NCI-H774 (cell line): ENCODE measurements at places on chromosomes 6 and 20.

DNA sequence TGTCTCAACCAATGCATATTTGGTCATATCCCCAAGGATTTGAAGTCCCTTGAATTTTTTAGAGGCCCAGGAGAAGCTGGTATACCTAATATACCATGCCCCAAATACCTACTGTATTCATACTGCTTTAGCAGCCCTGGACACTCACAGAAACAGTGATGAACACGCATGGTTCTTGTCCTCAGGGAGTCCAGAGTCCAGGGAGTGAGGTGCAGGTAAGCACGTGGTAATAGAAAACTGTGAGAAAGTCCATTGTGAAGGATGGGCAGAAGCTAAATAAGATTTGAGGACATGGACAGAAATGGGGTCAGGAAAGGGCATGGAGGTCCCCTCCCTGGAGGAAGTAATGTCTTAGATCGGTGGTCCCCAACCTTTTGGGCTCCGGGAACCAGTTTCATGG is 85.4 kb downstream of the TSHZ2 start:
- DNase-seq: no peak

- DNase-seq: no peak
Measured at GRCh38 chr6:32192608-32193039, at the start of gene GPSM3. Gene GPSM3 (minus strand): TSS chr6:32192643. CDS start chr6:32192513, 130 bp downstream.

GRCh38 chr6:140636271-140636907 is 1261.9 kb upstream of the CITED2 start:
- peak; percentile 72 for DNase-seq

GRCh38 chr6:1613688-1614447 is 4.2 kb downstream of the FOXC1 start:
- no peak for DNase-seq

DNA sequence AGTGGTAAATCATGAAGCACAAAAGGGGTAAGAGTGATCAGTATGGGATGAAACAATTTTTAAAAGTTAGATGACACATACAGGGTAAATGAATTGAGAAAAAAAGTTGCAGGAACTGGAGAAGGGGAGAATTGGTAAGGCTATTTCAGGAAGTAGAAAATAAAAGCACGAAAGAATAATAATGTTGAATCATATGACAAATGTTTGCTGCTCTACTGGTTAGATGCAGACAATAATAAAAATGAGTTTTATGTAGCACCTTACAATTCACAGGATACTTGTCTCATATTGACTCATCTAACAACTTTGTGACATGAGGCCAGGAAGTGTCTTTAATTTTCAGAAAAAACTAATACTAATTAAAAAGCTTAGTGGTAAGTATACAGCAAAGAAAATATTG is 566.5 kb upstream of the MARCKS start:
- no peak for DNase-seq

GRCh38 chr6:31545291-31545690 is 1.1 kb downstream of the ATP6V1G2 start:
- DNase-seq: no peak

DNA sequence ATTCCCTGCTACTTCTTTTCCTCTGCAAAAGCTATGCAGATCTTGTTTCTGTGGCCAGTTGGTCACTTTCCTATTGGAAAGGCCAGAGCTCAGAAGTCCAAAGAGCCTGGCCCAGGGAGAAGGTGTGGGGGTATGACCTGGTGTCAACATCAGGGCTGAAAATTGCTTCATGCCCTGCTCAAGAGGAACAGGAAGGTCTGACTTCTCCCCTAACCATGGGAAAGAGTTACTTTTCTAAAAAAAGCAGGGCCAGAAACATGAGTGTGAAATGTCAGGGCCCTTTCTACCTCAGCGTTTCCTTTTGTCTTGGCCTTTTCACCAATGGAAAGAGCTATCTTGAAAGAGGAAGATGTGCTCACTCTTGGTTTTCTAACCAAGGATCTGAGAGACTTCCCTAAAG is 117.4 kb downstream of the MAFB start:
- DNase-seq: no peak

DNA sequence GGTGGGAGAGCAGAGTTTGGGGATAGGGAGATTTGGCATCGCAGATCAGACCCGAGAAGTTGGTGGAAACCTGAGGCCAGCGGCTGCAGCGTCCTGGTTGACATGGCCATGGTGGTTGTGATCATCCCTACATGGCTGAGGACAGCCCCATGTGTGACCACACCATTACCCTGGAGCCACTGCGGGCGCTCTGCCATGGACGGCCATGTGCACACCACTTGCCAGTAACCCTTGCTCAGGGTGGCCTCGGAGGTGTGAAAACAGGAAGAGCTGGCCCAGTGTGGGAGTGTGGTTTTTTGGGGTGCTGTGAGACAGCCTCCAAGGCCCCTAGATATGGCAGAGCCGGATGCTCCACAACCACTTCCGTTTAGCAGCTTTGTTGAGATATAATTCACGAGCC is 64.4 kb downstream of the TMEM242 start:
- DNase-seq: no peak

- no peak for DNase-seq
Measured at GRCh38 chr6:27209659-27210269, 37.7 kb upstream of the PRSS16 start.

DNA sequence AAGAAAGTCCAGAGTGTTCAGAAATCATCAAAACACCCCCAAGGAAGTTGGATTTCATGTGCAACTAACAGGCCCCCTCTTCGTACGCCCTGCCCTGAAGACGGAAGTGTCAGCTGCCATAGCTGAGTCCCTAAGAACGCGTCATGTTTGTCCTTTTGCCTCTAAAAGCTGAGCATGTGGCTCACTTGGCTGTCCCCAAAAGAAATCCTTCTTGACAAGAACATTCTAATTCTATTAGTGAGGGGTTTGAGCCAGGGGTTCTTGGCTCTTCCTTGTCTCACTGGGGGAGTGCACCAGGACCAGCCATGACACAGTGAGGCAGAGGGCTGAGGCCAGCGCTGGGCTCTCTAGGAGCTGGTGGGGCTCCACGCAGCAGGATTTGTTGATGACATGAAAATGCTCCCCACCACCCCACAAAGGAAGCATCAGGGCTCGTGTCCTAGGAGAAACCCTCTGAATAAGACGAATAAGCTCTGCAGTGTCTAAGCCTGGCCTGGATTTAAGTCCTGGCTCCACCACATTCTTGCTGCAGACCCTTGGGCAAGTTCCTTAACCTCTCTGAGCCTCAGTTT is 20.0 kb upstream of the SPO11 start:
- no peak for DNase-seq

DNA sequence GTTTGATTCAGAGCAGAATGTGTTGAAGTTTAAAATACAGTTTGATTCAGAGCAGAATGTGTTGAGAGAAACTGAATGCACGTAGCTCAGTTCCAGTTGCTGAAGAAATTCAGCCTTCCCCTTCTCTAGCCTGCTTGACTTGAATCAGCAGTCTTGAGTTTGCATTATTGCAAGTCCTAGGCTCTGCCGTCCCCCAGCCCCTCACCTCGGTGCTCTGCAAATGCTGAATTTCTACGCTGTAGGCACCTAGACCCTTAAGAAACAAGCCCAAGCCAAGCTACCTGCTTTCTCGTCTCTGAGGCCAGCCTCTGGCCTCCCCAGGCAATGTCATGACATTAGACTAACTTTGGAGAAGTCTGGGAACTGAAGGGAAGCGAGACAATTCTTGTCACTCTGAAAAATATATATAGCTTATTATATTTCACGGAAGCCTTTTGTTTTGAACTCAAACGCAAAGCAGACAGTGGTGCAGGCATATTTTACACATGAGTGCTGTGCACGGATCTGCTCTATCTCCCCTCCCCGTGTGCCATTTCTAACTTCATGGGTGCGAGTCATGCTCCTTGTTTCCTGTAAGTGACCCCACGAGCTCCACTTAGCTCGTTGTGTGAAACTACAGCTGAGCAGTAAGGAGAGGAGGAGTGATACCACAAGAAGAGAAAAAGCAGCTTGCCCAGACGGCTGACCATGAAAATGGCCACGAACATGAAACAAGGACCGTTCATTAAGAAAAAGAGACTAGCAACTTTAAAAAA is 71.4 kb upstream of the DUSP22 start:
- no peak for DNase-seq

- DNase-seq: no peak
Measured at GRCh38 chr6:85676086-85676729, 33.5 kb upstream of the SYNCRIP start.

DNA sequence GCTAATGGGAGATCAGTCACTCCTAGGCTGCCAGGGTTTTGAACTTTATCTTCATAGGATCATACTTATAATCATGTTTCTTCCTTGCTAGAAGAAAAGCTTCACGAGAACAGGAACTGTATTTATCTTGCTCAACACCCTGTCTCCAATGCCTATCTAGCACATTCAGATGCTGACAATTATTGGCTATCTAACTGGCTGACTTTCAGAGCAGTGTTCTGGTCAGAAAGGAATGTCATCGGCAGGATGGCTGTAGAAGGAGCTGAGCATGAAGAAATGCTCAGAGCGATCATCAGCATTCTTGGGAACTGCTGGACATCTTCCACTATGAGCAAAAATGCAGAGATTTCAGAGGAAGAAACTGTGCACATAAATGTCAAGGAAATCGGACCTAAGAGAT is 628.0 kb upstream of the NRSN1 start:
- DNase-seq: no peak

GRCh38 chr6:159879856-159880255 is 10.9 kb upstream of the MAS1 start:
- no peak for DNase-seq

DNA sequence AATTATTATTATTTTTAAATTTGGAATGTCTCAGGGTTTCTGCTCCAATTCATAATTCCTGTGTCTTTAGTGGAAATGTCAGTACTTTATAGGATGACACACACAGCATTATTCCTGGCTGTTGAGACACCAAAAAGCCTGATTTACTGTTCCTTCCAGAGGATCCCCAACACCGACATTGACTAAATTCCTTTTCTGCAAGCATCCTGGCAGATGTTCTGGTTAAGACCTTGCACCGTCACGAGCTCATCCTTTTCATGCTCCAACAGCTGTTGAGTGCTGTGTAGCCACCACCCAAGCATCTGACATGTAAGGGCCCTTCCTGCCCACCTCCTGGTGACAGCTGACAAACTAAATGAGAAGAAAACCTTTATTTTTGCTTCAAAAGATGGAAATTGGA is 284.3 kb upstream of the SULF2 start:
- DNase-seq: no peak

DNA sequence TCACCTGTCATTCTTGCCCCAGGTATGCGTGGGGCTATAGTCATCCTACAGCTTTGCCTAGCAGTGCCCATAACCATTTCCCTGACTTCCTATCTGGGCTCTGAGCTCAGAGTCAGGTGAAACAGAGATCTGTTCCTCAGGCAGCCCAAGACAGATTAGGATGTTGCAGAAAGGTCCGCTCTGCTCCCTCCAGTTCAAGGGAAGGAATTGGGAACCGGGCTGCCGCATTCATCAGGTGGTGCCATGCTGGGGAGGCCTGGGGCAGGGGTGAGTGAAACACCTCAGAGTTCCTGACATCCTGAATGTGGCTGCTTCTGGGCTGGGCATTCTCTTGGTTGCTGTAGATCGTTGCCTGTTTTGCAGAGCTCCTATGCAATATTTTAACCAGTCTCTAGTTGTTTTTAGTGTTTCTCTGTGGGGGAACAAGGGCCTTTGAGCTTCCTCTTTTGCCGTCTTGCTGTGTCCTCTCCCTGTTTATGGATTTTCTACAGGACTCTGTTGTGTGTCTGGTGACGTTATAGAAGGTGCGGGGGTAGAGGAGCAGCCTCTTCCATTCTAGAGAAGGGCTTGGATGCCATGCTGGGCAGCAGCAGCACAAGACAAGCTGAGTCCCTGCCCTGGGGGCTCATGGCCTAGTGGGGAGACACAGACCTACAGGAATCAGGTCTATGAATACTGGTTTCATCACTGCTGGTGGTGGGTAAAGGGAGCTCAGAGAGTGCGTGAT is 9.2 kb downstream of the ENTPD6 start:
- DNase-seq: no peak

GRCh38 chr6:129191235-129191634 is 308.3 kb downstream of the LAMA2 start:
- no peak for DNase-seq

- DNase-seq: no peak
Measured at GRCh38 chr20:52888096-52888495, 84.1 kb upstream of the TSHZ2 start.

DNA sequence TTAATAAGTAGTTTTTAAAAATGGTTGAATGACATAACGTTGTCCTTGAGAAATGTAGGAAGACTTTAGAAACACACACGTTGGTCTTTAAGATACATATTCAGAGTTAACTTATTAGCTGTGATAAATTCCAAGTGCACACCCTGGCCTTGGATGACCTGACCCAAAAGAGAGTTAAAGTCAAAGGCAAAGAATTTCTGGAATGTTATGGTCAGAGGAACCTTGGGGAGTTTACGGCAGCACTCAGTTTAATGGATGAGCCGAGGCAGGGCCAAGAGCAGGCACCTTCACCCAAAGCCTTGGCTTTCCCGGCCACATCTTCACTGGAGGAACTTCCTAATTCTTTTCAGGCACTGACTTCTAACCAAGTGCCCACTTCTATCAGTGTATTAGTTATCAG is 200.5 kb downstream of the SMOC2 start:
- no peak for DNase-seq

DNA sequence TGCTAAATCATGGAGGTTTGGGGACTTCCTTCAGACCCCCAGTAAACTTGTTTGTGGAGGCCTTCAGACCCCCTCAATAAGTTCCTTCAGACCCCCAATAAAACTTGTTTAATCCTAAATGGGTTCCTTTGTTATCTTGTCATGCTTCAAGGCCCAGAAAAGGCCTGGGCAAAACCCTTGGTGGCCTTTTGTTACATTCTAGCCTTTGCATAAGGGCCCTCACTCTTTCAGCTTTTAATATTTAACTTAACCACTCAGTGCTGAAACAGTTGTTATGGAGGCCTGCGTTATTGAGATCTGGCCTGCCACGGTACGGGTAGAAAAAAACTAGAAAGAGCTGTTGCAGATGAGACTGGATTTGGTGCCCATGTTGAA is 4.3 kb upstream of the DYNLRB1 start:
- DNase-seq: no peak

GRCh38 chr6:21666201-21666691 is 72.7 kb downstream of the SOX4 start:
- DNase-seq: peak; percentile 15

DNA sequence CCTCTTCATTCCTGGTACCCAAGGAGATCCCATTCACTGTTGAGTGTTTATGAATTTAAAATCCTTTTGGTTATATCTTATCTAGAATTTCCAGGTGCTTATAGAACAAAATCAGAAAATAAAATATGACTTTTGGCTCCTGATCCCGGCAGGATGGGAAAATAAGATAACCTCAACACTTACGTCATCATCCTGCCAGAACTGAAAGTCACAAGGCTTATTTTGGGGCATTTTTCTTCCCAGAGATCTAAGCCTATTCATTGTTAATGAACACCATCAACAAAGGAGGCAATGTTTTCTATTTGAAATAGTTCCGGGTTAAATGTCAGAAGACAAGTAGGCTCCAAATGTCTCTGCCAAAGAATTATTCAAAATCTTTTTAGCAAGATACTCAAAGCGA is 580.6 kb downstream of the TFAP2A start:
- no peak for DNase-seq

GRCh38 chr6:118768904-118769325 is 117.5 kb upstream of the CEP85L start:
- DNase-seq: no peak

GRCh38 chr6:114581293-114581692 is 238.5 kb upstream of the HS3ST5 start:
- DNase-seq: no peak
